8988T (cell line): ENCODE measurements at places on chromosomes 2 and 18.

DNA sequence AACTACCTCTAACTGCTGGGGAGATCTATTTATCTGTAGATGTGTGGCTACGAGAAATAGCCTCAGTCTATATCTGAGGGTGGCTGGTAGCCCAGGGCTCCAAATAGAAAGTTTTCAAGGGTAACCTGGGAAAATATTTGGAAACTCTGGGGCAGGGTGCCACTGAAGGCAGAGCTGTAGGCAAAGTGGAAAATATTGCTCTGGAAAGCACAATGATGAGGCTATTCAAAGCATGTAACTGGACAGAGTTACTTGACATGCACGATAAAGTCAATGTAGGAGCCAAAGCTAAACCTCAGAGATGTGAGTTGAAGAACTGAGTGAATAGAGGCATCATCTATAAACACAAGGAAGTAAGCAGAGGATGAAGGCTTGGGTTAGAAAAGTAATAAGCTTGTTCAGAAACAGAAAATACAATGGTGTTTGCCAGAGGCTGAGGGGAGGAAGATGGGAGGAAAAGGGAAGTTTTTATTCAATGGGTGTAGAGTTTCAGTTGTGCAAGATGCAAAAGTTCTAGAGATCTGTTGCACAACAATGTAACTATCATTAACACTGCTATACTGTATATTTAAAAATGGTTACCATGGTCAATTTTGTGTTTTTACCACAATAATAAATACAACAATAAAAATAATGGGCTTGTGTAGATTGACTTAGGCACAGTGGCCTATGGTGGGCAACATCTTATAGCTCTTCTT lies 171.6 kb downstream of the MBD2 start:
- DNase-seq, result no peak

- no peak for DNase-seq
These were observed 292.2 kb downstream of the AFF3 start for GRCh38 chr2:99850084-99850710.

DNA sequence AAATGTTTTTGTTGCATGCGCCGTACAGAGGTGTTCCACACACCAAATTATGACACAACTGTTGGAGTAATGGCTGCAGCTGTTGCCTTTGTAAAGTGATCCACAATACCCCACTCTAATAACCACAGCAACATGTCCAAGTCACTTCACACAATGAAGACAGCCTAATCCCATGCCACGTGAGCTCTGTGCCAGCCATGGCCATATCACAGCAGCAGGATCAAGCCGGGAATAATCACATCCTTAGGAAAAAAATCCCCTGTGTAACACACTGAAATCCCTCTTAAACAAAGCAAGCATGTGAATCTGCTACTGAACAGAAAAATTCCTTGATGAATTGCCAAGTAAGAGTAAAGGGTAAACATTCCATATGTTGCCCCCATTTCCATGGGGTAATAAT lies 179.5 kb upstream of the PARD3B start:
- DNase-seq, result no peak

GRCh38 chr2:27582129-27582694 lies 630 bp upstream of the ZNF512 start:
- DNase-seq, result no peak

GRCh38 chr2:169221745-169222369 lies 140.5 kb downstream of the LRP2 start:
- no peak for DNase-seq

DNA sequence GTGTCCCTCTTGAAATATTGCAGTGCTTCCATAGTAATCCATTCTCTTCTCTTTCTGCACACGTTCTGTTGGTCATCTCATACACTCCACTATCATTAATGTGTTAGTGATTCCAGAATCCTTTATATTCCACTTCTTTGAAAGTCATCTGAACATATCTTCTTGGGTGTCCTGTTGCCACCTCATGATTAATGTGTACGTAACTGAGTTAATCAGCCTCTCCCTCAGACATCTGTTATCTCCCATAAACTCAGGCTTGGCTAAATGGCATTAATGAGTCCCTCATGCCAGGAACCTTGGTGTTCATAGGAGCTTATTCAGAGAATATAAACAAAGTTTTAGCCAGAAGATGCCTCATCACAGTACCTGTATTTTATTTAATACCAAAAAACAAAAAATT lies 126.4 kb downstream of the NCOA1 start:
- no peak for DNase-seq

- no peak for DNase-seq
These were observed 57.2 kb downstream of the CYB5A start for GRCh38 chr18:74234326-74235171.

DNA sequence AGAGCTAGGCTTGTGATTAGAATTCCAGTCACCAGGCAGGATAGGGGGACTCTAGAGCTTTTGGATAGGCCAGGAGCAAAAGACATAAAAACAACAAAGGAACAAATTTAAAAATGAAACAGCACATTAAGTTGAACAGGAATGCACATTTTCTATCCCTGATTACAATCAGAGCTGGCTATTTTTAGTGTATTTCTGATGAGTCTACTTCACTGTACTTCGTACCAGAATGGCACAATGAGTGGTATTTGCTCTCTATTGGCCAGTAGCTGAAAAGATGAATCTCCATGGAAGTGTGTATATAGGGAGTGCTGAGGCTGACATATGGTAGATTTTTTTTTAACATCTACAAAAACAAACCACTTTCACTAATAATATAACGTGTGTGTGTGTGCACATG lies 34.2 kb upstream of the LRRTM1 start:
- DNase-seq, result no peak

DNA sequence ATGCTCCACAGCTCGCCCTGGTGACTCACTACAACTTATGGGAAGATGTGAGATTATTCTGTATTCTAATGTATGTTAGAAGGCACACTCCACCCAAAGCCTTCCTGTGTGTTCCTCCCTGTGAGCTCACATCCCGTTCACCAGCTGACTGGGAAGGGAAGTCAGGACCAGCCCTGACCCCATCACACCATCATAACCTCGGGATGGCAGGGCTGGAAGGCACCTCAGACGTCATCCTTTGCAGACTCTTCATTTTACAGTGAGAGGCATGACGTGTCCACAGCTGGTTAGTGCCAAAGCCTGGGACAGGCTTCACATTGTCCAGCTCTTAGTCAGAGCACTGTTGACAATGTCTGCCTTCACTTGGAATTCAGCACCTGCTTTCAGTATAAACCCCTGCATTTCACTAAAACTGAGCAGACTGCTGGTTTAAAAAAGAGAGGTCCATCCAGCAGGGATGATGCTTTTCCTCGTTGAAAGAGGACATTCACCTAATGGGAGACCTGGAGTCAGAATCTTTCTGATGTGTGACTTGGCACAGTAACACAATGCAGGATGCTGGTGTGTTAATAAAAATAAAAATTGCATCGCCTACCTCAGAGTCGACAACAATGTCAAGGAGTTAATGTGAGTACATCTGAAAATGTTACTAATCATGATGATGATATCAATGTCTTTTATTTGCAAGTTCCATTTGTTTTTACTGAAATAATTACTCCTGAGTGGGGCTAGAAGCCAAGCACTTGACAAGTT lies 418.0 kb upstream of the TNP1 start:
- peak; percentile 11 for DNase-seq

DNA sequence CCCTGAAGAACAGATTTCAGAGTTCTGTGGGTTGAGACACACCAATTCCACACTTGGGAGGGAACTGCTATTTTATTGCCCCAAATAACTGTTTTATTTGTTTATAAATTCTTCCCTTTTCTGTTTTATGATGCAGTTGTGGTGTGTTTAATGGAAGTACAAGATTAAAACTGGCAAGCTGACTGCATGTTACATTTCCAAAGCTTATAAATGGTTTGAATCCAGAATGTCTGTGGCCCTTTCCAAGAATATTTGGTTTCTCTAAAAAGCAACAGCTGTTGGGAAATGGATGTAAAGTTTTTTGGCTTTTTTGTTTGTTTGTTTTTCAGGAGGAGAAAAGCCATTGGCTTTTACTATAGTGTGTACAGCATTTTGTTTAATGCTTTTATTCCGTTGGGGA lies 234.5 kb downstream of the MTX2 start:
- DNase-seq, result no peak

- no peak for DNase-seq
These were observed 358 bp downstream of the USP37 start for GRCh38 chr2:218567797-218568189.

DNA sequence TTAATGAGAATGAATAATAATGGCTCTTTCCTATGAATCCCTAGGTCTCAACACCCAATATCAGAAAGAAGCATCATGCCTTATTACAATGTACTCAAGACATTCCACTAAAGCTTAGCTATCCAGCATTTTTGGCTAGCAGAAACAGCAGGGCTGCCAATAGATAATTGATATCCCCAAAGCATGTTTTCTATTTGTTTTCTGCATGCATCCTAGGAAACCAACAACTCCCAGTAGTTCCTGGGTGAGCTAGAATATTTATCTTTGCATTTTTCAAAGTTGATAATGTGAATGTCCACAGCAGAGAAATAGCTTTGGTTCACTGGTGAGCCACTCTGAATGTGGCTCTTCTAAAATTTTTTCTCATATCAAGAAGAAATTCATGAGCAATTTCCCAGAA lies 5.8 kb upstream of the ANTXR1 start:
- no peak for DNase-seq

DNA sequence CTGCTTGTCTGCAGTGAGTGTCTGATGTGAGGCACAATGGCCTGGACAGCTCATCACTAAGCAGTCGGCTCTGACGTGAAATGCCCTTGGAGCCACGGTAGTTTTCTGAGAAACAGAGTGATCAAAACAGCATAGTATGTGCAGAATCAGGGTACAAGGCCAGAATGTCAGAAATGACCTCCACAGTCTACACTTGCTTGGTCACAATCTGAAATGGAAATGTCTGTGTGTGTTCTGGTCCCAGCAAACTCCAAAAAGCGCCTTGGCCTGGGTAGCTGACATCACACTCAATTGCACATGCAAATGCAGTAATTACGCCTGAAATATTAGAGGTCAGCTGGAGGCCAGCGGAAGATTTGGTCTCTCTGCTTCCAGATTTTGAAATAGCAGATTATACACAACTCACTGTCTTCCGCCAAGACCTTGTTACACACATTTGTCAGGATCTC lies 95.4 kb downstream of the CTAGE1 start:
- DNase-seq, result no peak

DNA sequence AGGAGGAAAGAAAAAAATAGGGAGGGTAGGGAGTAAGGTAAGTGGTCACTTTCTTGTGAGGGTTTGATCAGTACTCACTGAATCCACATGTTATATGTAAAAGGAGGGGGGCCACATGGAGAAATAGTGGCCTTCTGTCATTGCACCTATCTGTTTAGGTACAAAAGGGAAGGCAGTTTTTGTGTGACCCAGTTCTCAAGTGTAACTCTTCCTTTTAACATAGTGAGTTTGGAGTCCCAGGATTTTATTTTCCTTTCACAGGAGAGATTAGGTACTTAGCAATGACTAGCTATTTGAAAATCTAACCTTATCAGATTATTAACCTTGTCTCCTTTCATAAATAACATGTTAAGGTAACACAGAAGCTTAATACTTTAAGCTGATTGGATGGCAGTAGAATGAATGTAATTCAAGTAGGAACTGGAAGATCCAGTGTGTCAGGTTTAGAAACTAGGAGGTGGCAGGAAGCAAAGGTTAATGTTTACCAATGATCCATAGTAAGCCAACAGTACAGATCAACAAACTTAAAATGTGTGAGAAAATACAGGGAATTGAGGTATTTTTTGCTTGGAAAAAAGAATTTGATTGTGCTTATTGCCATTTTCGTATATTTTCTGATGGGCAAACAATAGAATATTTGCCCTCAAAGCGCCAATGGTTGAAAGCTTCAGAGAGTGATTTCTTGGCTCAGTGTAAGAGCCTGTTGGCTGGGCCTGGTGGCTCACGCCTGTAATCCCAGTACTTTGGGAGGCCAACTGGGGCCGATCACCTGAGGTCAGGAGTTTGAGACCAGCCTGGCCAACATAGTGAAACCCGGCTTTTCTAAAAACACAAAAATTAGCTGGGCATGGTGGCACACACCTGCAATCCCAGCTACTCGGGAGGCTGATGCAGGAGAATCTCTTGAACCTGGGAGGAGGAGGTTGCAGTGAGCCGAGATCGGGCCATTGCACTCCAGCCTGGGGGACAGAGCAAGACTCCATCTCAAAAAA lies 11.3 kb downstream of the HNMT start:
- no peak for DNase-seq
